ENCODE measurements at places on chromosomes 3 and 15. TPM values are rescaled to one million over a fixed set of nuclear protein-coding genes. Genes with fewer than 3 reads are reported as not detected.

The RGMA gene
- total RNA-seq, result 0.14 TPM

The EIF4G1 gene
- total RNA-seq, result 556 TPM

The CLDN11 gene
- total RNA-seq, result not detected

The SLC30A4 gene
- total RNA-seq, result 1.9 TPM

The SLC9A9 gene
- total RNA-seq, result 1.4 TPM

The SERINC4 gene
- total RNA-seq, result 0.46 TPM

The ZBTB11 gene
- total RNA-seq, result 25.1 TPM

The IL17RD gene
- 0.05 TPM for total RNA-seq

The ACVR2B gene
- 6.9 TPM for total RNA-seq

The IGF2BP2 gene
- total RNA-seq, result 0.54 TPM

The RASGRF1 gene
- not detected for total RNA-seq

- DNase-seq, result no peak
- no peak overlapping the region for H3K27ac ChIP-seq
- peaks cover 2% of the 10 kb centered on the region for H3K4me1 ChIP-seq
- H3K4me3 ChIP-seq, result no peak overlapping the region
These were observed 119.3 kb upstream of the BFSP2 start for GRCh38 chr3:133280586-133280985.

DNA sequence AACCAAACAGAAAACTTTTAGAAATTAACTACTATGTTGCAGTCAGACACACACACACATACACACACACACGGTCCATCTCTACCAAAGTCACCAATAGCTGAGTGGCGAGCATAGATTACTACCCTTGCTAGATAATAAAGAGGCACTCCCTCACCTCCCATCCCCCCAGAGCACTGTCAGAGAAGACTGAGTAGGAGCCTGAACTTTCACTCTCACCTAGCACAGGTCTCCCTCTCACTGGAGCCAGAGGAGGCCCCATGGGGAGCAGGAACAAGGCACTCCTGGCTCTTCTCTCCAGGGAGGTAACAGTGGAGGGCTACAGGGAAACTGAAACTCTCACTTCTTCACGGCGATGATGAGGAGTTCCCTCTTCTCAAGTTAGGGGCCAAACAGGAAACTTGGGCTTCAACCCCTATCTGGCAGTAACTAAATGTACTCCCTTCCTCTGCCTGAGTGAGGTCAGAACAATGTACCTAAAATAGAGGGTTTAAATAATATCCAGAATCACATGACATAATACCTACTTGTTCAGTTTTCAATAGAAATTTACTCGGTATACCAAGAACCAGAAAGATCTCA is 975.3 kb upstream of the GBE1 start:
- H3K4me1 ChIP-seq, result no peaks in the 10 kb centered on the region
- H3K36me3 ChIP-seq, result no peaks in the 10 kb centered on the region
- DNase-seq, result no peak

DNA sequence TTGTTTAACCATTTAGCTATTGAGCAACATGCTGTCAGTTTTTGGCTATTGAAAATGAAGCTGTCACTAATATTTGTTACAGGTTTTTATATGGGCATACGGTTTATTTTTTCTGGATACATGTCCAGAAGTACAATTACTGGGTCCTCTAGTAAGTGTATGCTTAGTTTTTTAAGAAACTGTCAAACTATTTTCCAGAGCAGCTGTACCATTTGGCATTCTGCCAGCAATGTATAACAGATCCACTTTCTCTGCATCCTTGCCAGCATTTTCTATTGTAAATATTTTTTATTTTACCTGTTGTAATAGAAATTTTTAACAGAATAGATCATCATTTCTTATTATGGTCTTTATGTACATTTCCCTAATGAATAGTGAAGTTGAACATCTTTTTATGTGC is 658.8 kb downstream of the EDEM1 start:
- H3K4me3 ChIP-seq, result no peak overlapping the region
- H3K4me1 ChIP-seq, result no peaks in the 10 kb centered on the region
- no peak for DNase-seq
- H3K27me3 ChIP-seq, result no peaks in the 10 kb centered on the region
- no peak overlapping the region for H3K27ac ChIP-seq
- H3K36me3 ChIP-seq, result no peaks in the 10 kb centered on the region

DNA sequence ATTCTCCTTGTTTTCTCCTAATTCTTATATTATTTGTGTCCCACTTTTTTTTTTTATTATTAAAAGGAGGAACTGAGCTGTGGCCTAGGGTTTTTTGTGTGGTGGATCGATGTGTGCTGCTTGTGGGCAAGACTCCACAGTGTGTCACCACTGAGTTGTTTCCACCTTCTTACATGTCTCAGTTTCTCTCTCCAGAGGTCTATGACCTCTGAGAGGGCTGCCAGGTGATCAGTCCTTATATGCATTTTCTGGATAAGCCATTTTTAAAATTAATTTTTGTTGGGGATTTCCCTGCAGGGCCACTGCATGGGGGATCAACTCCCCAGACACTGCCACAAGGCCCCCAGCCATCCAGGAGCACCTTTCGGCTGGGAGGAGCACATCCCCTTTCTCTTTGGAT is 27.8 kb downstream of the IQCF6 start:
- no peak overlapping the region for H3K4me3 ChIP-seq
- peaks cover 13% of the 10 kb centered on the region for H3K4me1 ChIP-seq
- no peak overlapping the region for H3K27ac ChIP-seq
- H3K27me3 ChIP-seq, result peaks cover 7% of the 10 kb centered on the region
- no peaks in the 10 kb centered on the region for H3K36me3 ChIP-seq

- no peaks in the 10 kb centered on the region for H3K27me3 ChIP-seq
- H3K36me3 ChIP-seq, result no peaks in the 10 kb centered on the region
- DNase-seq, result no peak
These were observed 34.2 kb downstream of the LIPC start for GRCh38 chr15:58465866-58466517.

GRCh38 chr3:107523539-107524325 is 970 bp downstream of the BBX start:
- H3K4me3 ChIP-seq, result peak overlapping the region; percentile 97
- H3K27ac ChIP-seq, result peak overlapping the region; percentile 89
- H3K27me3 ChIP-seq, result no peaks in the 10 kb centered on the region

GRCh38 chr3:193832833-193833413 is 239.9 kb downstream of the OPA1 start:
- H3K4me3 ChIP-seq, result no peak overlapping the region
- DNase-seq, result no peak
- H3K4me1 ChIP-seq, result peaks cover 2% of the 10 kb centered on the region
- H3K36me3 ChIP-seq, result no peaks in the 10 kb centered on the region

- no peak for DNase-seq
- no peak overlapping the region for H3K4me3 ChIP-seq
- H3K4me1 ChIP-seq, result peaks cover 29% of the 10 kb centered on the region
- H3K27ac ChIP-seq, result no peak overlapping the region
These were observed 19.7 kb downstream of the B3GNT5 start for GRCh38 chr3:183272791-183273190.

DNA sequence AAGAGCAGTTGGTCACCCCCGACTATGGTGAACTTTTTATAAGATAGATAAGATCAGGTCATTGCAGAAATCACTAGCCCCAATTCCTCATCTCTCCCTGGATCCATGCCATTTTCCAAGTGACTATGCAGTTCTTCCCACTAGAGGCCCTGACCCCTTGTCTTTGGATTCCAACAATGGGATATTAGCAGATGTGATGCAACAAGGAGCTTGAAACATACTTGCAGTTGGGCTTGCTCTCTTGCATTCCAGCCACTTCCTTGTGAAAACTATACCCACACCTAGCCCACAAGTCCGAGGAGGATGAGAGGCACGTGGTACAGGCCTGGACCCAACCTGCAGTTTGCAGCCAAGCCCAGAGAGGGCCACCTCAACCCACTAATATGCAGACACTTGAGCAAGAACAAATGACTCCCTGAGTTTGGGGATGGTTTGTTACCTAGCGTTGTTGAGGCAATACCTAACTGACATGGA is 60.6 kb downstream of the SUCLG2 start:
- H3K27me3 ChIP-seq, result no peaks in the 10 kb centered on the region
- H3K36me3 ChIP-seq, result peaks cover 43% of the 10 kb centered on the region
- no peak overlapping the region for H3K27ac ChIP-seq
- H3K4me1 ChIP-seq, result peaks cover 33% of the 10 kb centered on the region
- DNase-seq, result peak; percentile 18
- H3K4me3 ChIP-seq, result no peak overlapping the region

DNA sequence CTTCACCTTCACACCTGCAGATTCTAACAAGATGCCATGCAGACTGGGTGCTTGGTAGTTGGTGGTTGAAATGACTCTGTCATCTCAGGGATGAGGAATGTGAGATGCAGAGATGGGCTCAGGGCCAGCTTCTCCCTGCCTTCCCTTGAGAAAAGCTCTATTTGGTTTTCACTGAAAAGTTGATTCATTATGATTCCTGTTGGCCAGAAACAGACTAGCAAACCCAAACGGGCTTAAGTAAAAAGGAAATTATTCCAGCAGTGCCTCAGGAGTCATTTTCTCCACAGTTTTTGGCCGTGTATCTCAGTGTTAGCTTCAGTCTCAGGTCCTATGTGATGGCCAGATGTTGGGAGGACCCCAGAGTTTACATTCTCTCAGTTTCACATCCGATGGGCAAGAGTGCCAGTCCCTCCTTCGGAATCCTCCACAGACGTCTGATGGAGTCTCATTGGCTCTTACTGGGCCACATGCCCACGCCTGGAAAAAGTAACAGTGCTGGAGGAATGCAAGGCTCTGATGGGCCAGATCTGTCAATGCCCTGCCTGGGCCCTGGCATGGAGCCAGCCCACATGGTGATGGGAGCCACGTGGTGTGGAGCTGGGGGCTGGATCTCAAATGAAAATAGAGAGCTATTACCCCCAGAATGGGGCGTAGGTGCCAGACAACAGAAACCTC is 22.3 kb upstream of the SACM1L start:
- H3K4me3 ChIP-seq, result no peak overlapping the region
- no peaks in the 10 kb centered on the region for H3K27me3 ChIP-seq
- peak; percentile 36 for DNase-seq
- peaks cover 54% of the 10 kb centered on the region for H3K4me1 ChIP-seq
- H3K36me3 ChIP-seq, result peaks cover 30% of the 10 kb centered on the region

- H3K27ac ChIP-seq, result no peak overlapping the region
- no peak overlapping the region for H3K4me3 ChIP-seq
- no peak for DNase-seq
- peaks cover 9% of the 10 kb centered on the region for H3K27me3 ChIP-seq
- no peaks in the 10 kb centered on the region for H3K36me3 ChIP-seq
- no peaks in the 10 kb centered on the region for H3K4me1 ChIP-seq
These were observed 112.6 kb upstream of the NEO1 start for GRCh38 chr15:72939514-72940228.

- no peak for DNase-seq
- no peaks in the 10 kb centered on the region for H3K36me3 ChIP-seq
- no peak overlapping the region for H3K27ac ChIP-seq
- H3K4me1 ChIP-seq, result no peaks in the 10 kb centered on the region
- H3K4me3 ChIP-seq, result no peak overlapping the region
These were observed 12.1 kb upstream of the DNAJC13 start for GRCh38 chr3:132405188-132405587.

DNA sequence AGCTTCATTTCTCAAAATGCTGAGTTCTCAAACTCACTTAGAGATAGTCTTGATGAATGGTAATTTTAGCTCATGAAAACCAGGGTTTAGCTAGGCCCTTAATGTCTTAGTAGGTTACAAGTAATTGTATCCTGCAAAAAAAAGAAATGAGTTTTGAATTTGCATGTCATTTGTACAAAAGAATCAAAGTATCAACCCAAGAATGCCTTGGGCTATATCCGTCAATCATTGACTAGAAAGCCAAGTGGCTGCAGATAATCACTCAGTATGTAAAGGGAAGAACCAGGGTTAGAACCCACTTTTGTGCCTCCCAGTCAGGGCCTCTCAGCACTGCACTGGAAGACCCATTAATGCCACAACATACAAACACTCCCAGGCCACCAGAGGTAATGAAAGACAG is 427.6 kb upstream of the MDFIC2 start:
- H3K4me3 ChIP-seq, result no peak overlapping the region
- peaks cover 9% of the 10 kb centered on the region for H3K4me1 ChIP-seq
- DNase-seq, result no peak

DNA sequence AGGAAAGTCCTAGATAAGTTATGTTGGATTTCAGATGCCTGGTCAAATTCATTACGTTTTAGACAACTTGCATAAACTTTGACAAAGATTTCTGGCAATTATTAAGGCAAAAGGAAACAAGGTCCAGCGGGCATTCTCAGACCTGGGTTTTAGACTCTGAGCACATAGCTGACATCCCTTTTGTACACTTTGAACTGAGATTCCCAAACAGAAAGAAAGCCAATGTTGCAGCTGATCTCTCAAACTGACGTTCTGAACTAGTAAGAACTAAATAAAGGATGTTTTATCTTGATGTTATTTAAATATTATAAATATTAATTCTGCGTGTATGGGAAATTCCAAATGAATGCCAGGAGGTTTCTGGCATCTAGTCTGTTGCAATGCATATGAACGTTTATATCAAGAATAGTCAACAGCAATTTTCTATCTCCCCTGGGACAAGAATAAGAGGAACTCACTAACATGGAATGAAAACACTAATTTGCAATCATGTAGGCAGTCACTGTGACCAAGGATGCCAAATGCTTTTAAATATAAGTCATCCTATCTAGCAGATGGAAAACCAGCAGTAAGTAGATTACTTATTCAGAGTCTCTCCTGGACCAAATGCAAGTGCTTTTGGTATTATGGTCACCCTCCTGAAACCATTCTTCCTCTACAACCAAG is 202.1 kb downstream of the GREM1 start:
- no peaks in the 10 kb centered on the region for H3K4me1 ChIP-seq
- no peaks in the 10 kb centered on the region for H3K36me3 ChIP-seq
- H3K27me3 ChIP-seq, result no peaks in the 10 kb centered on the region

DNA sequence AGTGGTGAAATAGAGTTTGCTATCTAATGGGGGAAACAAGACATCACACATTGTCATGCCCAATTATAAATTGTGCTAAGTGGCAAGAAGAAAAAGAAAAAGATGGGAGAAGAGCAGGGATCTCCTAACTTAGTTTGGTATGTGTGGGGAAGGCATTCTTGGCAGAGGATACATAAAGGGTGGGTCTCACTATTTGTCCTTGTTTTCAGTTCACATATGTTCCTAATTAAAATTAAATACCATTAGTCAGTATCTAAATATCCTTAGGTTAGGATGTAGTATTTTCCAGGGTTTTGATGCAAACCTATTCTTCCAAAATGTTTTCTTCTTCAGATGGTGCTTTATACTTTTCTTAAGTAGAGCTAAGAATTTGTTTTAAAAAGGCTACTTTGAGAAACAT is 173.7 kb downstream of the B3GALNT1 start:
- H3K4me3 ChIP-seq, result no peak overlapping the region
- no peak for DNase-seq
- no peaks in the 10 kb centered on the region for H3K4me1 ChIP-seq
- H3K27ac ChIP-seq, result no peak overlapping the region
- peaks cover 2% of the 10 kb centered on the region for H3K27me3 ChIP-seq

GRCh38 chr3:184712248-184713039 is 580 bp upstream of the MAGEF1 start:
- peaks cover 2% of the 10 kb centered on the region for H3K27me3 ChIP-seq
- no peak for DNase-seq
- peaks cover 20% of the 10 kb centered on the region for H3K36me3 ChIP-seq
- peak overlapping the region; percentile 80 for H3K4me3 ChIP-seq
- peaks cover 25% of the 10 kb centered on the region for H3K4me1 ChIP-seq

- DNase-seq, result no peak
- H3K4me3 ChIP-seq, result no peak overlapping the region
- peaks cover 23% of the 10 kb centered on the region for H3K4me1 ChIP-seq
- peaks cover 1% of the 10 kb centered on the region for H3K36me3 ChIP-seq
These were observed 25.5 kb upstream of the FLNB start for GRCh38 chr3:57982561-57983243.

- no peaks in the 10 kb centered on the region for H3K36me3 ChIP-seq
- peaks cover 13% of the 10 kb centered on the region for H3K4me1 ChIP-seq
These were observed 143.7 kb downstream of the SLCO3A1 start for GRCh38 chr15:91997163-91997562.

GRCh38 chr15:74829991-74830390 is 3.6 kb downstream of the CPLX3 start:
- no peak for DNase-seq
- peaks cover under 1% of the 10 kb centered on the region for H3K36me3 ChIP-seq
- H3K27me3 ChIP-seq, result peaks cover 18% of the 10 kb centered on the region
- peaks cover 13% of the 10 kb centered on the region for H3K4me1 ChIP-seq

All from activated CD4-positive, alpha-beta T cell treated with anti-CD3 and anti-CD28 coated beads for 36 hours (primary cell).